ENCODE measurements at places on chromosomes 3 and 15.
A peak's percentile ranks its signal among the peaks of the same experiment; 100 is the strongest.

- DNase-seq, result peak; percentile 39
Observed at GRCh38 chr3:72338082-72338941, 509.9 kb downstream of the SHQ1 start.

DNA sequence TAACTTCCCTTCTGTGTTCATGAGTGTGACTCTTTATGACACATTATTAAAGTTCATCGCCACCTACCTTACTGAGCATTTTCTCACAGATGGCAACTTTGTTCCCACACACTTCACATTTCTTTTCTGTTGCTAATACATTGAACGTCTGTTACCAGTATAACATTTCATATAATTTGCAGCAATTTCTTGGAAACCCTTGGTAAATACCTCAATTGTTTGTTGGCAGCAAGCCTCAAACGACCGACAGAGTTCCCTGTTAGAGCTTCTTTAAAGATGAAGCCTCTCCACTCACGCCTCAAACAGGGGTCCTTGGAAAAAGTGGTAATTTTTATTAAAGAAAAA, 3.2 kb upstream of the CHSY1 start:
- DNase-seq, result no peak

GRCh38 chr3:8328967-8329366, 172.7 kb upstream of the LMCD1 start:
- DNase-seq, result peak; percentile 48

DNA sequence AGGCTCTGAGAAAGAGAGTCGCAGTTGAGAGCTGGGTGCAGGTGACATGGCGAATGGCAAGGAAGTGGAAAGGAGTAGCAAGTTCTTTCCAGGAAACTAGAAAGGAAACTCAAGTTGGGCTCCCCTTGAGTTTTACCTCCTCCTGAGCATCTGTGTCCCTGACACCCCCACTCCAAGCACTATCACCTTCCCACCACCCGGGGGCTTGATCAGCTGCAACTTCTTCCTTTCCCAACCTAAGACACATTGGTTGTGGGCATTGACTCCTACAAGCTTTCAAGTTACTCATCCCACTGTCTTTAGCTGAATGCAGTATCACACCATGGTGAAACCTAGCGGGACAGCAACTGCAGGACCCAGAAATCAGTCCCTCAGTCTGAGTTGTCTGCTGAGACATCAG, 256.6 kb upstream of the NR2F2 start:
- DNase-seq, result no peak

GRCh38 chr15:60390871-60391501, 6.8 kb downstream of the ANXA2 start:
- no peak for DNase-seq

- DNase-seq, result no peak
Observed at GRCh38 chr15:43209059-43209824, 11.6 kb downstream of the EPB42 start.

GRCh38 chr3:171268677-171269076, 191.5 kb downstream of the TNIK start:
- DNase-seq, result no peak

DNA sequence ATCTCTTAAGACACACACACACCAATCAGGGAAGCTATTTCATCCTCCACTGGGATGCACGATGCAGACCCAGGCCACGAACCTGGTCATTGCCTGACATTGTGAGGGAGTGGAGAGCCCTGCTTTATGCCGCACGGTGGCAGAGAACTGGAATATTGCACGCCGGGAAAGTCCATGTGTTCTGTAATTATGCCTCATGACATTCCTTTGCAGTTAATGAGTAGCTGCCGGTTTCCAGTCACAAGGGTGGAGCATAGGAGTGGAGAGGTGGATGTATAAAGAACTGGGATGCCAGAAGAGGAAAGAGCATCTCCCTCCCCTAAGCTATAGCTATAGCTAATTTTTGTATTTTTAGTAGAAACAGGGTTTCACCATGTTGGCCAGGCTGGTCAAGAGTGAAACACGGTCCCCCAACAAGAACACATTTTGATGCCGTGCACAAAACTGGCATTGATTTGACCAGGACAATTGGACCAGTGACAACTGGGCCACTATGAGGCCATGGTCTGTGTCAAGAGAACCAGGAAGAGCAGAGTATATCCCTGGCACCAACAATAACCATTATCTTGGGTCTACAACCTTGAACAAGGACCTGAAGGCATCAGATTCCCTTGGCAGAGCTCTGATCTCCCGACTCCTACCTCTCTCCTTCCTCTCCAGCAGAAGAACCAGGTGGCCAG, 51.4 kb downstream of the SH3BP5 start:
- no peak for DNase-seq

DNA sequence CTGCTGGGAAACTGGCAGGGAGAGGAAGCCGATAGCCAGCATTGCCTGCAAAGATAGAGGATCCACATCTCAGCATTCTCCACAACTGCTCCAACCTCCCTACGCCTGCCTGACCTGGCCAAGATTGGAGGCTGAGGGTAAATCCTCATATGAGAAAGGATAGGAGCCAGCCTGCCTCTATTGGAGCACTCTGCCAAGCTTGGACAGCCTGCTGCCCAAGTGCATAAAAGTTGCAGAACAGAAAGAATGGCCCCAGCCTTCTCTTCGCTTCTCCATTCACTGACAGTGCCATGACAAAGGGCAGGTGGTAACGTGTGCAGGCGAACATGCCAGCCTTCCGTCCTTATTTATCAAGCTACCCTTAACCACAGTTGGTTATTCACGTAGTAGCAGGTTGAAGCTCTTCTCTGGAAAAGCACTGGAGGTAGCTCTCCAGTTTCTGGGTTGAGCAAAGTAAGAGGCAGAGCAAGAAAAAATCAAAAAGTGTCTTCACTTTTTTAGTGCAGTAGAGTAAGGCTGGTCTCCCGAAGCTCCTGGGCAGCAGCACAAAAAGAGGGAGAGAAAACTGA, 4.3 kb downstream of the BMF start:
- DNase-seq, result no peak

DNA sequence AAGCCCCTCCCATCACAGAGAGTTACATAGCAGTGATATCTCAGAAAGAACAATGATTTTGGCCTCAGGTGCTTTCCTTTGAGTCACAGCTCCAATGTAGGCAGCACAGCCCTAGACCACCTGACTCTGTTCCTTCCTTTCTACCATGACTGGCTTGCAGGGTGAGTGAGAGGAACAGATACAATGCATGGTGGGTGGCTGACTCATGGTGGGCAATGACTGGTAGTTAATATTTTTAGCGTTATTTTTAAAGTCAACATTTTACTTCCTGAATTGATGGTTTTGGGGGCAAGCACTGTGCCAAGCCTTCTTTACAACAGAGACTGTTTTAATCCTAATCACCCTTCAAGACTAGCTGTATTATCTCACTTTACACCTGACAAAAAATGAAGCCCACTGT, 32.8 kb upstream of the ST3GAL6 start:
- no peak for DNase-seq

- DNase-seq, result no peak
Observed at GRCh38 chr15:47732248-47732647, 14.9 kb downstream of the SEMA6D start.

DNA sequence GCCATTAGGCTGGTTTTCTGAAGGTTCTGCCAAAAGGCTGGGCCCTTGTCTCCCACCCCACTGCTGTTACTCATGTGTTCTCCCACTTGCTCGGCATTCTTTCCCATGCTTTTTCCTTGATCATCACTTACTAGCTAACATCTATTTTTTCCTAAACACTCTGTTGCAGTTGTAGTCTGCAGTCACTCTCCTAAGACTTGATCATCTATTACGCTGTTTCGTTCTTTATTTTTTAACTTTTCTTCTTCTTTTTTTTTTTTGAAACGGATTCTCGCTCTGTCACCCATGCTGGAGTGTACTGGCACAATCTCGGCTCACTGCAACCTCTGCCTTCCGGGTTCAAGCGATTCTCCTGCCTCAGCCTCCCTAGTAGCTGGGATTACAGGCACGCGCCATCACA, 176.3 kb downstream of the IGF1R start:
- no peak for DNase-seq

DNA sequence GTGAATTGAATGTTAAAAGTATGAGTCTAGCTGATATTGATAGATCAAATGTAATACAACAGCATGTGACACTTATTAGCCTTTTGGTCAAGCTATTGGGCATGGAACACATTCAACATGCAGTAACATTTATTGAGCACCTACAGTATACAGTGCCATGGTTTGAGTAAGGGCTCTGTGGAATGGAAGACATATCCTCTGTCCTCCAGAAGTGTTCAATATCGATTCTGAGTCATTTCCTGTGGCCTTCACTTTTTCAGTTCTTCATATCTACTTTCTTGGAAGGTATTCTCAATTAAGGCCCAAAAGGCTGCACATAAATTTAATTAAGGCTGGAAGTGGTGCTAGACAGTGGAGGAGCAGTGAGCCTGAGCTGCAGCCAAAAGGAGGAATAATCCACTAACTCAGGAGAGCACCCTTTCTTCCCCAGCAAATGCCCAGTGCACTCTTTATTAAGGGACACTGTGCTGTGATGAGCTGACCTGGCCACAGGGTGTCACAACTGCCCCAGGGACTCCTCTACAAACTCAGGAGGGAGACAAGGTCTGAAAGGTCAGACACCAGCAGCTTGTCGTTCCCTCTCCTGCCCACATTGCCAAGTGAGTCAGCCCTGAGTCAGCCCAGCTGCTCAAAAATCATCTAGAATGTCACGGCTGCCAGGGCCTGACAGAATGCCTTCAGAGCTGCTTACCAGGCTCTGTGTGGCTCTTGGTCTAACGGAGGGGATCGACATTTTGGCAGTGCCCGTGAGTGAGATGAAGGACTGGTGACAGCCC, 544.8 kb downstream of the AGBL1 start:
- peak; percentile 78 for DNase-seq

GRCh38 chr15:42035435-42035761, 14.6 kb upstream of the PLA2G4E start:
- no peak for DNase-seq

DNA sequence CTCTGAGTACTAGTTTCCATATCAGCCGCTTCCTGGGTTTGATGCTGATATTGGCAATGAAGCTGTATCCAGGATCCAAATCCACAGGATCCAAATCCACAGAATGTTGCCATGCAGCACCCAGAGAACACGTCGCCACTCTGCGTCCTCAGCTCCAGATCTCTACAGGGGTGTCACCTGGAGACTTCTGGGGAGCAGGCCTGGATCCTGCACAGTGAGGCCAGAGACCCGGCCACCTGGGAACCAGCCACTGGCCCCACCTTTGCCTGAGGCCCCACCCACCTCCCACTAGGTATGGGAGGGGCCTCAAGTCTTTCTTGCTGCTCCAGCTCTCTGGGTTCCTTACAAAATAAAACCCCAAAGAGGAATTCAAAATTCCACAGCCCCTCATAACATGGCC, 123.9 kb downstream of the LRRK1 start:
- DNase-seq, result no peak

DNA sequence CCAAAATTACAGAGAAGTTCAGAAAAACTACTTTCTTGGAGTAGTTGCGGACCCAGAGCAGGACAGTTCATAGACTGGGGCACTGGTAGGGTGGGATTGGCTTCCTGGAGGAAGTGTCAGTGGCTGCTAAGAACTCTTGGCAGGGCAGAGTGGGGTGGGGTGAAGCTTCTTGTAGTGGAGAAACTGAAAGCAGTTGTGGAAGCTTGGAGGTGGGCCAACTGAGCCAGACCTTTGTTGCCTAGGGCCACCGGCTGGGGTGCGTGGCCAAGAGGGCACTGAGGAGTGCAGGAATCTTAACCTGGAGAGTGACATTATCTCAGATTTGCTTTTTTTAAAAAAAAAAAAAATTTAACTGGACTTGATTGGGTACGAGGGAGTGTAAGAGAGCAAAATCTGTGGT, 3.1 kb downstream of the KAT2B start:
- peak; percentile 3 for DNase-seq

- DNase-seq, result no peak
Observed at GRCh38 chr3:78855190-78855589, 912.6 kb downstream of the ROBO1 start.

DNA sequence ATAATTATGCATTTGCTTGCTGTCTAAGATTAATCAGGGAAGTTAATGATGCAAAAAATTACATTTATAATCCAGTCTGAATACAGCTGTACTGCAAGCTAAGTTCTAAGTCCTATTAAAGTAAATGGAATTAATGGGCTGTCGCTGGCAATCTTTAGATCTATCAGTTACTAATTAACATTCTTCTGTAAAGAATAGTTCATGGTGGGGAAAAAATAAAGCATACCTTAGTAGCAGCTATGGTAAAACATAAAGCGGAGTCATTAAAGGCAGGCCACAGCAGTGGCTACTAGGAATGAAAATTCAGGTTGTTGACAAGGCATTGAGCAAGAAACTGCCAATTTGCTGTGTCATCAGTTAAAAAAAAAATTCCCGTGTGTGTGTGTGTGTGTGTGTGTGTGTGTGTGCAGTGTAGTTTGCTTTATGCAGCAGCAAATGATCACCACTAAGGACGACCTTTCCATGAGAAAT, 129.8 kb downstream of the ZNF385D start:
- DNase-seq, result no peak

DNA sequence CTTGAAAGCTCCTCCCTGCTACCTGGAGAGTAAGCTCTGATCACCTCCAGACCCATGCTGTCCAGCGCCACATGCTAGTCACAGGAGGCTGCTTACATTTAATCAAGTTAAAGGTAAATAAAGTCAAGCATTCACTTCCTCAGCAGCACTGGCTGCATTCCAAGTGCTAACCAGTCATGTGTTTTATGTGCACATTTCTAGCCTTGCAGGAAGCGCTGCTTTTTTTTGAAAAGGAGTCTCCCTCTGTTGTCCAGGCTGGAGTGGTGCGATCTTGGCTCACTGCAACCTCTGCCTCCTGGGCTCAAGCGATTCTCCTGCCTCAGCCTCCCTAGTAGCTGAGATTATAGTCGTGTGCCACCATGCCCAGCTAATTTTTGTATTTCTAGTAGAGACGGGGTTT, 279.2 kb downstream of the GABRG3 start:
- DNase-seq, result no peak

GRCh38 chr15:91126080-91126479, 26.0 kb downstream of the SV2B start:
- no peak for DNase-seq

DNA sequence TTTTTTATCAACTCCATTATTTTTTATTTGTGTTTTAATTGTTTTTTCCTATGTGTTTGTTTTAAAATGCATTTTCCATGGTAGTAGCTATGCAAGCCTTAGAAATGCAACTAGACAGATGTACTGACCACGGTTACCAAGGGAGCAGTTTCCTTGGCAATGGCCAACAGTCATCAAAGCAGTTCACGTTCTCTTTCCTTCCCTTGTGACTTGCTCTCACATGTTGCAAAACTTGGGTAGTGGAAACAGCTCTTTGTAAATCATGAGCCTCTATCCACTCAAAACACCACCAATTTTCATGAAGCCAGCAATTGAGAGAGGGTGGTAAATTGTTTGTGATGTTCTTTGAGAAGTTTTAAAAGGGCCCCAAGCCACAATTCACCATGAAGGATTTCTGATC, 499.4 kb upstream of the MDFIC2 start:
- DNase-seq, result no peak
